B cell (primary cell): ENCODE measurements at places on chromosomes 5 and 9. TPM values are rescaled to one million over a fixed set of nuclear protein-coding genes. Genes with fewer than 3 reads are reported as not detected.
A peak's percentile ranks its signal among the peaks of the same experiment; 100 is the strongest.

DNA sequence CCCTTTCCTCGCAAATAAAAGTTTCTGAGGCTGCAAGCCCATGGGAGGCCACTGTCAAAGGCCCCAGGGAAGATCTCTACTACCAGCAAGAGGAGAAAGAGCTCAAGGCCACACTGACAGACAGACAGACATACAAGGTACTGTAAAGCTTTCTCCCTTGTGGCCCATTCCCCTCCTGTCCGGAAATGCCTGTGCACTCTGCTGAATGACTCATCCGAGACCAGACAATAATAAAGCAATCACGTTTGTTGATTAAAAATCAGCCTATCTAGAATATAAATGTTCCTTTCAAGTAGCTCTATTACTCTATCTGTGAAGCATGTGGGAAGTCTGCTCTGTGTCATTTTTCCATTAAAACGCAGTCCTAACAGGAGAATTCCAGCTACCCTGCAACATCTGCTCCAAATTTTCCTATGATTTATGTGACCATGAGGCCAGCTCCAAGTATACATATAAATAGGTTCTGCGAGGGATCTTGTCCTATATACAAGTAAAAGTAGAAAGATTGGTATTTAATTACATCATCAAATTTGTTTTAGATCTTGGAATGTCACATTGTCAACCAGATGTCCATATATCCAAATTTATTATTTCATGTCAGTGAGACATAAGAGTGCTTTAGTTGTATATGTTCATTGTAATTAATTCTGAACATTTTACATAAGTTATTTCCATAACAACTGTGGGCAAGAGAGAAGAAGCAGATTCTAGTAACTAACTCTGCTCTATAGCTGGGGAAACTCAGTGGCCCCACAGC lies 34.7 kb upstream of the TGFBI start:
- no peaks in the 10 kb centered on the region for H3K4me1 ChIP-seq
- no peaks in the 10 kb centered on the region for H3K36me3 ChIP-seq
- no peak for DNase-seq
- H3K27ac ChIP-seq, result no peak overlapping the region
- peaks cover 16% of the 10 kb centered on the region for H3K27me3 ChIP-seq

GRCh38 chr9:77588271-77588937 lies 59.7 kb downstream of the GNA14 start:
- no peak overlapping the region for H3K4me3 ChIP-seq
- H3K36me3 ChIP-seq, result no peaks in the 10 kb centered on the region
- no peaks in the 10 kb centered on the region for H3K4me1 ChIP-seq
- no peaks in the 10 kb centered on the region for H3K27me3 ChIP-seq
- H3K27ac ChIP-seq, result no peak overlapping the region
- no peak for DNase-seq

- no peaks in the 10 kb centered on the region for H3K4me1 ChIP-seq
- no peaks in the 10 kb centered on the region for H3K36me3 ChIP-seq
- no peak overlapping the region for H3K4me3 ChIP-seq
- no peak for DNase-seq
Measured at GRCh38 chr5:123286891-123287290, 136.3 kb downstream of the CEP120 start.

- peaks cover 7% of the 10 kb centered on the region for H3K4me1 ChIP-seq
- no peak for DNase-seq
- H3K4me3 ChIP-seq, result no peak overlapping the region
- peaks cover 87% of the 10 kb centered on the region for H3K36me3 ChIP-seq
- no peak overlapping the region for H3K27ac ChIP-seq
- no peaks in the 10 kb centered on the region for H3K27me3 ChIP-seq
Measured at GRCh38 chr5:178212241-178213002, 8.1 kb downstream of the HNRNPAB start.

- H3K4me3 ChIP-seq, result no peak overlapping the region
- H3K4me1 ChIP-seq, result no peaks in the 10 kb centered on the region
- H3K36me3 ChIP-seq, result no peaks in the 10 kb centered on the region
- no peaks in the 10 kb centered on the region for H3K27me3 ChIP-seq
- H3K27ac ChIP-seq, result no peak overlapping the region
- DNase-seq, result no peak
Measured at GRCh38 chr5:15326932-15327331, 173.0 kb upstream of the FBXL7 start.

DNA sequence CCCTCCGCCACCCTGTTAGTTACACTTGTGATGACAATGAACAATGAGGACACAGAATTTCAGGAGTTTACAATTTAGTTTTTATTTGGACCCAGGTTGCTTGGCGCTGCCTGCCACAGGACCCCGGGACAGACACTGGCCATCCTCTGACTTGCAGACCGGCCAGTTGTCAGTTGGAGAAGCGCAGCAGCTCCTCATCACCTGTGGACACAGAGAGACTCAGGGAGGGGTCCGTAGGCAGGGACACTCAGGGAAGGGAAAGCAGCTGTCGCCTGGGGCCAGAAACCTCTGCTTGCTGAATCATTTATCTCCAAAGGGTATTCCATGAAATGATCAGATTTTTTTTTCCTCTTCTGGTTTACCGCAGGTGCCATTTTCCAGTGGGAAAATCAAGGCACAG lies 18.0 kb downstream of the AMBP start:
- DNase-seq, result no peak
- H3K27me3 ChIP-seq, result no peaks in the 10 kb centered on the region
- no peaks in the 10 kb centered on the region for H3K36me3 ChIP-seq
- H3K4me1 ChIP-seq, result no peaks in the 10 kb centered on the region
- H3K4me3 ChIP-seq, result no peak overlapping the region

- DNase-seq, result no peak
- no peaks in the 10 kb centered on the region for H3K27me3 ChIP-seq
- no peak overlapping the region for H3K27ac ChIP-seq
- no peak overlapping the region for H3K4me3 ChIP-seq
Measured at GRCh38 chr5:61881821-61882487, 424.1 kb upstream of the KIF2A start.

DNA sequence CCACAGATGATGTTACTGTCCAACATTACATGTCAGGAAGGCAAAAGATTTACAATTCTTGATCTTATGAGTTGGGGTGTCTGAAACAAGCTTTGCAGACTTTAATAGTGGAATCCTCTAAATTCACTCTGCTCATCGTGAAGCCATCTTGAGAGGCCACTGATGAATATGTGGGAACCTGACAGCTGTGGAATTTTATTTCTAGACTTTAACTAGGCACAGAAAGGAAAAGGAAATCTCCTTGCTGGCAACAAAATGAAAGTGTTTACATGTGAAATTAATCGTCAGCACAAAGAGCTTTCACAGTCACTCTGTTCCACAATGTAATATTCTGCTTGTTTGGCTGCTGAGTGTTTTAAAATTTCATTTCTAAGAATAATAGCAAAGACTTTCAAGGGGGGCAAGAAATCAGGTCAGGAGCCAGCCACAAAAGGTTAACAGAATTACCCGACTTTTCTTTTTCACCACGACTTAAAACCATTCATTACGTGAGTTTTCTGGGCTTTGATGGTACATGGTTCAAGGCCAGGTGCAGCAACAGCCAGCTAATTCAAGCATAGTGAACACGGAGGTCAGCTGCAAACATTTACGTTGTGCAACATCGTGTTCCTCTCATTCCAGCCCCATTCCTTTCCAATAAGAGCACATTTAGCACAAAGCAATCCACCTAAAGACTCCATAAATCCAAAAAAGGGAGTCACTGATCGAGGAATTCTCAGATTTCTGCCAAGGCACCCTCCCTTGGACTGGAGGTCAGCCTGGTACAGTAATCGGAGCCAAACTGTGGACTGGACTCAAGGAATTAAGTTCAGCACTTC lies 14.6 kb downstream of the NREP start:
- no peaks in the 10 kb centered on the region for H3K36me3 ChIP-seq
- peaks cover 11% of the 10 kb centered on the region for H3K4me1 ChIP-seq
- no peak overlapping the region for H3K4me3 ChIP-seq
- no peak overlapping the region for H3K27ac ChIP-seq
- DNase-seq, result no peak

- peak overlapping the region; percentile 31 for H3K4me3 ChIP-seq
- H3K27ac ChIP-seq, result peak overlapping the region; percentile 59
- no peaks in the 10 kb centered on the region for H3K27me3 ChIP-seq
- peaks cover 84% of the 10 kb centered on the region for H3K4me1 ChIP-seq
- peak; percentile 69 for DNase-seq
- H3K36me3 ChIP-seq, result no peaks in the 10 kb centered on the region
Measured at GRCh38 chr5:131279204-131279603, 15.4 kb downstream of the CDC42SE2 start.

DNA sequence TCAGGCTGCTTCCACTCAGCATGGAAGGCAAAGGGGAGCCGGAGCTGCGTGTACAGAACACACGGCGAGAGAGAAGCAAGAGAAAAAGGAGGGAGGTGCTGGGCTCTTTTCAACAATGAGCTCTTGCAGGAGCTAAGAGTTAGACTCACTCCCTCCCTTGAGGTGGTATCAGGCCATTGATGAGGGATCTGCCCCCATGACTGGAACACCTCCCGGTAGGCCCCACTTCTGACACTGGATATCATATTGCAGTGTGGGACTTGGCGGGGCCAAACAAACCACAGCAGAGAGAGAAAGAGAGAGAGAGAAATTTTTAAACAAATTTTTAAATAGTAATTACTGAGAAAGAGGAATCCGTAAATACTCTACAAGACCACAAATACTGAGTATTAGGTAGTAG lies 182.2 kb downstream of the TRIO start:
- H3K27ac ChIP-seq, result no peak overlapping the region
- no peak for DNase-seq
- H3K4me3 ChIP-seq, result no peak overlapping the region

GRCh38 chr9:131234799-131235479 lies 41.4 kb downstream of the FAM78A start:
- H3K27ac ChIP-seq, result no peak overlapping the region
- no peaks in the 10 kb centered on the region for H3K36me3 ChIP-seq
- no peaks in the 10 kb centered on the region for H3K27me3 ChIP-seq
- DNase-seq, result no peak
- no peak overlapping the region for H3K4me3 ChIP-seq
- peaks cover 19% of the 10 kb centered on the region for H3K4me1 ChIP-seq

- H3K36me3 ChIP-seq, result no peaks in the 10 kb centered on the region
- H3K4me1 ChIP-seq, result peaks cover 12% of the 10 kb centered on the region
- no peak overlapping the region for H3K4me3 ChIP-seq
Measured at GRCh38 chr9:98173181-98173580, 19.3 kb downstream of the CORO2A start.

DNA sequence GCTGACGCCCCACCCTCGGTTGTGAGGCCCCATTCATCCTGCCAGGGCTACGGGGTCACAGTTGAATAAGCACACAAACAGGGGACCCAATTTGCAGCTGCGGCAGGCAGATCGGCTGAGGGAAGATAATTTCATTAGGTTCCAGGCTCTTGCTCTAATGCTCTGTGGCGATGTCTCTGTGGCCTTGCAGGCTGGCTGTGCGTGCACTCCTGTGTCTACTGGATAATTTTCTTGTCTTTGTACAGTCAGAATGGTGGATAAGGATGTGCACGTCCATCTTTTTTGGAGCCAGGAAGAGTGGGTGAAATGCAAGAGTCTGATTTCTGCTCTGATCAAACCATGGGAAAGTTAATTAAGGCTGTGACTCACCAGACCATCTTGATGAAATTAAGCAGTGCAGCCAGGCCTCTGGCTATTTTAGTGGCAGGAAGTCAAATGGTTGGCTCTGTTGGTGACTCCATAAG lies 39.2 kb downstream of the NSG2 start:
- H3K4me3 ChIP-seq, result no peak overlapping the region
- H3K36me3 ChIP-seq, result no peaks in the 10 kb centered on the region
- no peak overlapping the region for H3K27ac ChIP-seq
- no peaks in the 10 kb centered on the region for H3K27me3 ChIP-seq
- no peak for DNase-seq

GRCh38 chr9:14616188-14616982 lies 76.8 kb downstream of the ZDHHC21 start:
- H3K27me3 ChIP-seq, result no peaks in the 10 kb centered on the region
- no peak overlapping the region for H3K27ac ChIP-seq
- peak; percentile 63 for DNase-seq
- no peak overlapping the region for H3K4me3 ChIP-seq

GRCh38 chr9:86093788-86094555 lies 5.4 kb downstream of the GOLM1 start:
- H3K4me3 ChIP-seq, result no peak overlapping the region
- H3K4me1 ChIP-seq, result peaks cover 8% of the 10 kb centered on the region
- no peaks in the 10 kb centered on the region for H3K36me3 ChIP-seq
- peaks cover 17% of the 10 kb centered on the region for H3K27me3 ChIP-seq

DNA sequence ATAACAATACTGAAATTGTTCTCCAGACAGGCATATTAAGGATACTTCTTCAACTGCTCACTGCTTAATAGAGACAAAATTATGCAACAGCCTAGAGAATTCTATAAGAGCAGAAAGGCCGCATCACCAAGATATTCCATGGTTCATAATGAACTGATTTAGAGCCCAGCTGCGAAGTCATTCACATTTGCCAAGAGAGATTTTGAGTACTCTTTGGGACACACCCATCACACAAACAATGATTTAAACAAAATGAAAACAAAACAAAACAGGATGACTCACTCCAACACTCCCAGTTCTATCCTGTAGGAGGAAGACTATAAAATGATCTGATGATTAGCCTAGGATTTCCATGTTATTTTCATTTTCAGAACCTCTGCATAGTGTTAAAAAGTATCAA lies 145.7 kb upstream of the GNA14 start:
- no peak overlapping the region for H3K27ac ChIP-seq
- H3K4me3 ChIP-seq, result no peak overlapping the region
- no peaks in the 10 kb centered on the region for H3K27me3 ChIP-seq
- no peak for DNase-seq

GRCh38 chr5:169702693-169703481 lies 65.8 kb downstream of the DOCK2 start:
- peaks cover 39% of the 10 kb centered on the region for H3K4me1 ChIP-seq
- peaks cover 5% of the 10 kb centered on the region for H3K36me3 ChIP-seq
- no peaks in the 10 kb centered on the region for H3K27me3 ChIP-seq
- peak; percentile 48 for DNase-seq
- H3K27ac ChIP-seq, result peak overlapping the region; percentile 65

DNA sequence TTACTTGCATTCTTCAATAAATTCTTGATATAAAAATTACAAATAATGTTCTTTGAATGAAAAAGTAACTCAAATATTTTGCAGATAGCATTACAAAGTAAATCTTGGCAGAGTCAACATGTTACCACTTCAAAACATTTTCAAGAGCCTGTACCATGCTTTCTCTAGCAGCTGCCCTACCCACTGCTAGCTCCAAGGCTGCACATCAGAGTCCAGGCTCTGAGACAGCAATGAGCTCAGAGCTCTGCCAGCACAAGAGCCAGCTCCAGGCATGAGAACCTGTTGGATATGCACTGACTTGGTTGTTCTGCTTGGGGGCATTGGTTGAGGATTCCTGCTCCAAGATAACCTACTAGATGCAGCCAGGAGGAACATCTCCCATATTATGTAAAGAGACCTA lies 211.3 kb upstream of the HAPLN1 start:
- no peak overlapping the region for H3K4me3 ChIP-seq
- no peak for DNase-seq
- H3K36me3 ChIP-seq, result no peaks in the 10 kb centered on the region
- H3K4me1 ChIP-seq, result no peaks in the 10 kb centered on the region
- H3K27ac ChIP-seq, result no peak overlapping the region

- peak; percentile 81 for DNase-seq
- H3K27me3 ChIP-seq, result no peaks in the 10 kb centered on the region
- H3K27ac ChIP-seq, result no peak overlapping the region
- peaks cover 49% of the 10 kb centered on the region for H3K4me1 ChIP-seq
Measured at GRCh38 chr9:91150998-91151717, 210.6 kb downstream of the AUH start.

GRCh38 chr5:151755383-151755782 lies 3.0 kb downstream of the ATOX1 start:
- no peak overlapping the region for H3K4me3 ChIP-seq
- no peak overlapping the region for H3K27ac ChIP-seq
- H3K36me3 ChIP-seq, result peaks cover 11% of the 10 kb centered on the region

The PPP1R2B gene
- not detected in 2 replicates for polyA plus RNA-seq

The GARIN3 gene
- polyA plus RNA-seq, result not detected in 2 replicates

The RNF130 gene
- polyA plus RNA-seq, result 14.7 and 18.1 TPM in 2 replicates

The IFNA10 gene
- polyA plus RNA-seq, result not detected in 2 replicates

The INSL6 gene
- polyA plus RNA-seq, result not detected in 2 replicates

The TAF11L10 gene
- not detected in 2 replicates for polyA plus RNA-seq

The ASS1 gene
- polyA plus RNA-seq, result 0.30 and 0.49 TPM in 2 replicates

The LMX1B gene
- polyA plus RNA-seq, result not detected in 2 replicates

The C9orf50 gene
- polyA plus RNA-seq, result not detected in 2 replicates

The CARTPT gene
- polyA plus RNA-seq, result not detected in 2 replicates
